ENCODE measurements at places on chromosomes 7 and 10.

GRCh38 chr7:51141451-51142003 lies 175.1 kb downstream of the COBL start:
- peak; percentile 31 for DNase-seq

GRCh38 chr7:33744293-33745075 lies 160.9 kb upstream of the BMPER start:
- DNase-seq: no peak

- no peak for DNase-seq
Measured at GRCh38 chr7:13327669-13328068, 640.2 kb downstream of the ARL4A start.

- no peak for DNase-seq
Measured at GRCh38 chr7:131497454-131497853, 59.0 kb downstream of the PODXL start.

GRCh38 chr7:67597161-67597560 lies 600.5 kb downstream of the TYW1 start:
- DNase-seq: no peak

DNA sequence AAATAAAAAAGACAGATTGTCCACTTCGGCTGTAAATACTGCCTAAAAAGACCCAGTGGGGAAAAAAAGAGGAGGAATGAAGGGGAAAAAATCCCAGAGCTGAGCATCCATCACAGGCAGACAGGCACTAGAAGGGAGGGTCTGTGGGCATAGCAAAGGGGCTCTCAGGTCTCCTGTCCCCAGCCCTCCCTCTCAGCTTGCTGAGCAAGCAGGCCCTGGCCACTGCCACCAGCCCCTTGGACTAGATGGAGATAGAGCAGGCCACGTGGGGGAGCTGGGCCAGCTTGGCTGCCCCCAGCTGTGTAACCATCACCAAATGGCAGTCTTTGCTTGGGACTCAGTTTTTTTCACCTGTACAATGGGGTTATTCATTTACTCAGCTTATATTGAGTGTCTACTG lies 141.6 kb upstream of the UNC5B start:
- DNase-seq: no peak

GRCh38 chr10:61869774-61870525 lies 31.5 kb upstream of the ARID5B start:
- DNase-seq: no peak

DNA sequence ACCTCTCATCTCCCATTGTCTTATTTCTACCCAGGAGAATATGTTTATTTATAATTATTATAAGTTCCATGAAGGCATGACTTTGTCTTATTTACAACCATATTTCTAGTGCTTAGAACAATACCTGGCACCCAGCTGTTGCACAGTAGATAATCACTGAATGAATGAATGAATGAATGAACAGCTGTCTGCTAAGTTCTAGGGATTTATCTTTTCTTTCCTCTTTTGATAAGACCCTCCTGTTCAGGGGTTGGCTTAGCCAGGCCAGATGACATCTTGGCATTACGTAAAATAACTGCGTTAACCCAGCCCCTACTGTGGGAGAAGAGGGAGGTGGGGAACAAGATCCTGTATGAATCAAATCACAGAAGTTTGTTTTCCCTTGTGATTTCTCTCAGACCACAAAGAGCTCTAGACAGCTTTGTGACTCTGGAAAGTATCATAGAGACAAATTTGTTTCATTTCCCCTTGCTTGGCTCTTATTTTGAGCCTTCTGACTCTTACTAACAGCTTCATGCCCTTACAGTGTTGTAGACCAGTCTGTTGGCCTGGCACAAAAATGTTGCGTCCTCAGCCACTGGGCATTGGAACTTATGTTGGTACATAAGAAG lies 8.4 kb downstream of the ZNF862 start:
- no peak for DNase-seq

GRCh38 chr10:124478515-124478914 lies 16.9 kb downstream of the LHPP start:
- no peak for DNase-seq

- no peak for DNase-seq
Measured at GRCh38 chr10:87503886-87504285, 807 bp upstream of the MINPP1 start.

- DNase-seq: no peak
Measured at GRCh38 chr10:79488870-79489269, 23.5 kb upstream of the EIF5AL1 start.

- peak; percentile 89 for DNase-seq
Measured at GRCh38 chr7:137898839-137899721, 52.3 kb upstream of the DGKI start.

- DNase-seq: no peak
Measured at GRCh38 chr10:56745490-56745889, 384.4 kb upstream of the ZWINT start.

DNA sequence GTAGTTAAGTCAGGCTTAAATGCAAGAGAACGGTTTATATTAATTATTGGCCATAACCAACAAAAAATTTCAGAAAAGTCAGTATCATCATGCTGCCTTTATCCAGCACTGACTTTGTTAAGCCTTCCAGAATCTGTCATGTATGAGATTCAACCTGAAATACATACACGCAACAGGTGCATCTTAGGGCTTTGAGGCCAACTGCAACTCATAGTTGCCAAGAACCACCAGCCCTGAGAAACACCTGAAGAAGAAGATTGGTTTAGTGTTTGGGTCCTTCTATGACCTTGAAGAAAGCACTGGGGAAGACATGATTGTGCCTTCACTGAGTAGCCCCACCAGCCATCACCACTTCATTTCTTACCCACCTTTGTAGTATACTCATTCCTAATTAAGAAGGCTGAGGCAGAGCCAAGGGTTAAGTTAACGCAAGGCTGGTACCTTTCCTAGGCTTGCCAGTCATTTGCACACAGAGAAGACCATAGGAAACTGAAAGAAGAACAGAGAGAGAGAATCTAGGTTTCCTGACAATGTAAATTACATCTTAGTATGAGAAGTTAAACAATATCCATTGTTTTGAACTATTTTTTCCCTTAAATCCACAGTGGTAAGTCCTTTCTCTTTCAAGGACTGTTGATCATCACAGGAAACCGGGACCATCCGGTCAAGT lies 200.1 kb upstream of the PRKCQ start:
- DNase-seq: no peak

DNA sequence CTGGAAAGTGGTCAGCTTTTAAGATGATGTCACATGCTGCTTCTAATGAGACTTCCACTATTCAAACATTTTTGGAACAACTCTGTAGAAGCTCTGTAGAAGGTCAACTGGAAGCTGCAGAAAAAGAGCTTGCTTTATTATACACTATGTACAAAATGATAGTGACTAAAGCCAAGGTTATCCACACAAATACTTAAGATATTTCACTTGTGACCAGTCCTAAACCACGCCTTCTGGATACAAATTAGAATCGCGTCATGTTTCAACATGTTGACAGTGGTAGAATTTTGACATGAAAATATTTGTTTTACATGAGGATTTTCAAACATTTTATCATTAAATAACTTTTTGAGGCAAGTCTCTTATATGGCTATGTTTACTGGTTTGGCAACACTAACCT lies 499.6 kb upstream of the PHF14 start:
- DNase-seq: no peak

- DNase-seq: no peak
Measured at GRCh38 chr10:63720676-63721075, 199.5 kb downstream of the REEP3 start.

DNA sequence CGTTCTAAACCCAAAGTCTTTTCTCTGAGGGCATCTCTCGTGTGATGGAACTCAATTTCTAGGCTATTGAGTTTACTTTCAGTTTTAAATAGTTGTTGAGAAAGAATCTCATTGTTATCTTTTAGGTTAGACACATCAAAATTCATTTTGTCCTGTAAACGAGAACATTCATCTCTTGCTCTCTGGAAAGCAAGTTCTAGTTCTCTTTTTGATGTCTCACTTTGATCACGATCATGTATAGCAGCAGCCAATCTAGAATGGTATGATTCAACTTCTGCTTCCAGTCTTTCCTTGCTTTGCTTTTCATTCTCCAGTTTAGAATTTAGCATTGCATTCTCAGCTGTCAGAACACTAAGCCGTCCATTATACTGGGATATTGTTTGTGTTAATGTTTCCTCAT lies 65.1 kb downstream of the ANKRD26 start:
- DNase-seq: no peak

DNA sequence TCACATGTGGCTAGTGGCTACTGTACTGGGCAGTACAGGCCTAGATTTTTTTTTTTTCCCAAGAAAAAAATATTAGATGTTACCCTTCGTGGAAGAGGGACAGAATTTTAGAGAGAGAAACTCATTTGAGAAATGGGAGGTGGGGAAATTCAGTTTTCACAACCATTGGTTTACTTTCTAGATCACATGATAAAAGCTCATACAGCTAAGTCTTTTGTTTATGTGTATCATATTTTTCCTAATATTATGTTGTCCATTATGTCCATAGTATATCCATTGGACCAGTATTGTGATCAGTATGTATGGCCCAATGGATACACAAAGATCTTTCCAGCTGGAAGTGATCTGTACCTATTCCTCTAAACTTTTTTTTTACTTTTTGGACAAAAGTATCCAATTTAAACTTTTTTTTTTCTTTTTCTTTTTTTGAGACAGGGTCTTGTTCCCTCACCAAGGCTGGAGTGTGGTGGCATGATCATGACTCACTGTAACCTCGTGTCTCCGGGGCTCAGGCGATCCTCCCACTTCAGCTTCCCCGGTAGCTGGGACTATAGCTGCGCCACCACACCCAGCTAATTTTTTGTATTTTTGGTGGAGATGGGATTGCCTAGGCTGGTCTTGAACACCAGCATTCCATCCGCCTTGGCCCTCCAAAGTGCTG lies 4.1 kb downstream of the CALU start:
- DNase-seq: no peak

DNA sequence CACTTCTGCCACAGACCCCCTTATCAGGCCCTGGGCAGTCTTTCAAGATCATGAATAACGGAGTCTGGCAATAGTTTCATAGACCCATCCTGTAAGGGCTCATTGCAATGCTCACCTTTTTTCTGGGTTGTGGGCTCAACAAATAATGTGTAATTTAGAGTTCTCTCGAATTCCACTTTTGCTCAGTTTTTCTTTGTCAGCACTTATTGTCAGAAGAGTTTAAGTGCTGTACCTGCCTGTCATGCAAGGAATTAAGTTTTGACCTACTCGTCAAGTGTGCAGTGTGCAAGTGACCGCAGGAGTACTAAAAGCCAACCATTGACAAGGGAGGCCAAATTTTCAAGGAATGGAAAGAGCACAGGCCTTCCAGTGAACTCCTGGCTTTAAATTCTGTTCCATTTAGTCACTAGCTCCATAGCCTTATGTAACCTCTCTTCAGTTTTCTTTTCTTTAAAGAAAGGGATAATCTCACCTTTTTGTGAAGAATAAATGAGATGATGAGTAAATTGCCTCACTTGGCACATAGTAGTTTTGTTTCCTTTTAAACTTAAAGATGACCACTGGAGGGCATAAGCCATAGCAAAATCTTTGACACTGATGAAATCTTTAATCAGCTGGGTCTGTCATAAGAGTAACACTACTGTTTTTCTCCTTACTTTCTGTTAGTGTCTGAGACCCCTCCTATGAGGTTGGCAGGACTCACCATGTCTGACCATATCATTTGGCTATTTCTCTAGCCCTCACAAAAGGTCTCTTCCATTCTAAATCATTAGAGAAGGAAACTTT lies 313.3 kb downstream of the TYW1 start:
- DNase-seq: no peak

DNA sequence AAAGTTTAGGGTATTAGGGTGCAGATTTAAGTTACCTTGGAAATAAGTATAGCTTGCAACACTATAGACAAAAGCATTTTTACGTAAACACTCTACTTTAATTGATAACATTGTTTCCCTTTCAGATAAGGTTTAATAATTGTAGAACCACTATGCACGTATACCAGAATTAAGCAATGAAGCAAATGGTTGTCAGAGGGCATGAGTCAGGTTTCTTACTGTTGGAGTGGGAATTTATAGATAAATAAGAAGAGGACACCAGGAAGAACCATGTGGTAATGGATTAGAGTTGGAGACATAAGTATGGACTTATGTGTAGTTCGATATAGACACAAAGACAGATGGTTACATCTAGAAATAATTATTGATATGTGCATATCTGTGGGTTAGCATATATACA lies 355.6 kb downstream of the ETV1 start:
- no peak for DNase-seq

DNA sequence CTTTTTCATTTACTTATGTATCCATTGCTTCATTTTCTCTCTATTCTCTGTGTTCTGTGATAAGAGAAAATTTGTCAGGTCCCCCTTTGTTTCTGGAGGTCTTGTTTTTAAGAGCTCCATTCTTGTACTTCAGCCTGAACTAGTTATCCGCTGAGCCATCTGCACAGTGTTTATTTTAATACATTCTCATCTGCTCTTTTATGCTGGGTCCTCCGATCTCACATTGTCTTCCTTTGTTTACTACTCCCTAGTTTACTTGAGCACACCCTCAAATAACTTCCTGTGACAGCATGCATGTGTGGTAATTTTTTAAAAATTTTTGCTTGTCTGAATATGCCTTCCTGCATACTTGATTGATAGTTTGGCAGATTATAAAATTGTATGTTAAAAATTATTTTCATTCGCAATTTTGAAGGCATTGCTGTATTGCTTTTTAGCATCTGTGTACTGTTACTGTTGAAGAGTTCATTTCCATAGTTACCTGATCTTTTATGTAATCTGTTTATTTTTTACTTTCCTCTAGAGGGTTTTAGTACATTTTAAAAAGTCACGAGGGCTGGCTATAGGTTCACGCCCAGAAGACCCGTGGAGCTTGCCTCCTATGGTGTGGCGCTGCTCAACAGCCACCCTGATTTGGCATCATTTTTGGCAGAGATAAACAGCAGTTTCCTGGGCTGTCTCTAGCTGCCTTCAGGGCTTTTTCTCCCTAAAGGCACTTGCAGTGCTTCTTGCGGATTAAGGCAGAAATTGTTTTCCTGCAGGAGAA lies 31.9 kb downstream of the RSBN1L start:
- DNase-seq: peak; percentile 30

GRCh38 chr10:122199070-122199469 lies 72.0 kb upstream of the BTBD16 start:
- DNase-seq: no peak

- peak; percentile 96 for DNase-seq
Measured at GRCh38 chr7:15686295-15686956, at the start of gene MEOX2. Gene MEOX2, minus strand, starts transcription at chr7:15686683. Its CDS starts 281 bp downstream, at chr7:15686402.

GRCh38 chr10:106089855-106090254 lies 1074.7 kb downstream of the SORCS1 start:
- no peak for DNase-seq

DNA sequence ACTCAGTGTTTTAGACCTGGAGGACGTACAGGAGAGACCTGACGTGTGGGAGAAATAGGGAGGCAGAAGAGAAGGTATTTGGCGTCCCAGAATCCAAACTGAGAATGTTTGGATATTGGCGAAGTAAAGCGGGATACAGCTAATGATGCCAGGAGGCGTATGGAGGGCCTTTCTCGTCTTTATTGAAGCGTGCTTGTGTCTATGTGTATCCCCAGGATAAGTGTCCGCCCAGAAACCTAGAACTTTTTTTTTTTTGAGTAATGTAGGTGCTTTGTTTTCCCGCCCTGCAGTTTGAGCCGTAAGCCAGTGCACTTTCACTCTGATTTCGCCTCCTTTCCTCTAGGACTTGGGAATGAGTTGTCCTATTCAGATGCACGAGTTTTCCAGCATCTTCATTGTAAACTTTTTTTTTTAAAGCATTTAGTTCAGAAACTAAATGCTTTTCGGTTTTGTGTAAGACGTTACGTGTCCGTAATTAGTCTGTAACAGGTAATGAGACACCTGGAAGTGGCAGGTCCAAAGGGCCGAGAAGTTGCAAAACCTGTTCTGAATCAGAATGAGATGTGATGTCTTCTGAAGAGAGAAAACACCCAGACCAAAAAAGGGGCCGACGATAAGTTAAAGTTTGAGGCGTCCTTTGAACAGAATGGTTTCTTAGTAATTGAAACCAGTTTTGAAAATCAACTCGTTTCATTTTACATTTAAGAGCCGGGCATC lies 746 bp downstream of the ARL5B start:
- DNase-seq: no peak

Data from right hindlimb (tissue), 1 donor.